ENCODE measurements at places on chromosomes 5 and 9. TPM values are rescaled to one million over a fixed set of nuclear protein-coding genes. Genes with fewer than 3 reads are reported as not detected.

- no peak for DNase-seq
Observed at GRCh38 chr5:80961376-80962281, 1.5 kb downstream of the RASGRF2 start.

GRCh38 chr5:151721812-151722391 is 35.2 kb upstream of the SPARC start:
- DNase-seq, result no peak

DNA sequence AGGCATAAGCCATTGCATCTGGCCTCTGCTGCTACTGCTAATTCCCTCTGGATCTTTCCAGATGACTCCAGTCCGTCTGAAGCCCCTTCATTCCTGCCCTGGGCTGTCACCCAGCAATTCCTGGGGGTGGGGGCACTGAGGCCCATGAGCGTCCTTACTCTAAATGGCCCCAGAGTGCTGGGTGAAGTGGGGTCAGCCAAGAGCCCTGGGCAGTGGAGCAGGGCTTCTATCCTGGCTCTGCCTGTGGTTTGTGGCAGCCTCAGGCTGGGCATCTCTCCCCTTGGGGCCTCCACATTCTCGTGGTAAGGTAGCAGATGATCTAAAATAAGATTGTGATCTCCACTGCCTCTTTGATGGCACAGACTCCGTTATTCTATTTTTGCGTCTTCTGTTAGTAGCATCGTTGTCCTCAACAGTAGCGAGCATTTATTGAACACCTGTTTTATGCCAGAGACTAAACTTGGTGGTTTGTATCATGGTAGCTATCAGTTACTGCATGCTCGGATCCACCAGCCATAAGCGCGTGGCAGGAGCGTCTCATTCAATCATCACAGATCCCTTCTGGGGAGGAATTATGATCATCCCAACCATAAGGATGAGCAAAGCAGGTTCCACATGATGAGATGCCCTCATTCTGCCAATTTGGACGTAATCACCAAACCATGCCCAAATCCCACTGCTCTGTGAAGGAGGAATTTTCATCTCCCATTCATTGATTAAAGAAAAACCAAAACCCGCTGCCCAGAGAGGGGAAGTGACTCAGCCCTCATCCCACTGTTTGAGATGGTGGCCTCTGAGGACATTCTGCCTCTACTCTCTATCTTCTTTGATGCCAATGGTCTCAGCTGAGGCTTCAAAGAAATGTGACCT is 21.9 kb upstream of the DUSP1 start:
- no peak for DNase-seq

- DNase-seq, result no peak
Observed at GRCh38 chr5:29758986-29759421, 1434.5 kb upstream of the CDH6 start.

- DNase-seq, result peak; percentile 94
Observed at GRCh38 chr5:33997331-33997983, 10.4 kb downstream of the AMACR start.

GRCh38 chr5:53552561-53552960 is 7.9 kb upstream of the NDUFS4 start:
- DNase-seq, result peak; percentile 41

DNA sequence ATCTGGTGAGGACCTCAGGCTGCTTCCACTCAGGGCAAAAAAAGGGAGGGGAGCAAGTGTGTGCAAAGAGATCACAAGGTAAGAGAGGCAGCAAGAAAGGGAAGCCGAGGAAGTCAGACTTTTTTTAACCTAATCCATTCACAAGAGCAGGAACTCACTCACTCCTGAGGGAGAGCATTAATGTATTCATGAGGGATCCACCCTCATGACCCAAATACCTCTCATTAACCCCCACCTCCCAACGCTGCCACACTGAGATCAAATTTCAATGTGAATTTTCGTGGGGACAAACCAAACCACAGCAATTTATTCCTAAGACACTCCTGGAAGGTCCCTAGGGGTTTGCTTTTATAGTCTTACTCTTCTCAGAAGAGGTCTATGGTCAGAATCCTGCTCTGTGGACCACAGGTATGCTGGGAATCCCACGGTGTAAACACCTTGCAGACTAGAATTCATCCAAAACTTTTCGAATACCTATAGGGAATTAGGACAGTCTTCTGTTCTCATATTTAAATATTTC is 108.7 kb downstream of the HSD17B3 start:
- DNase-seq, result no peak

DNA sequence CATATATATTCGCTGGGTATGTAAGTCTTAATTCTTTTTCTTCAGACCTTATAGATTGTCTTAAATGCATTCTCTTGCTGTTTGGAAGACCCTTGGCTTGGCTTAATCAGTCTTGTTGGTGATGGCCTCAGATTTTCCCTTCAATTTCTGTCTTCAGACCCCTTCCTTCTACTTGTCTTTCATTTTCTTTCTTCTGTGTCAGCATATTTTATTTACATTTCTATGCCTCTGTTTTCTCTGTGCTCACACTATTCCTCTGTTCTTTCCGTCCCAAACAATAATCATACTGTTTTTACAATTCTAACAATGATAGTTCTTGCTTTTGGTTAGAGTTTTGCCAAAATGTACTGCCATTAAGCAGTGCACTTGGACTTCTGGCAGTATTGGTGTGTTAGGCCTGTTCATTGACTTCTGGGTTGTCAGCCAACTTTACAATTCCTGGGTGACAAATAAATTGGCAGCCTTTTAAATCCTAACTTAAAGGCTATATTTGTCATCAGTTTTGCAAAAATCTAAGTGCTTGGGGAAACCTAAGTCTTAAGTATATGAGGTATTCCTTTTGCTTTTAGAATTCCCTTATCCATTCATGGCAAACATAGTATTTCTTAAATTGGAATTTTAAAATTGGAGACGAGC is 8.0 kb downstream of the SRFBP1 start:
- peak; percentile 56 for DNase-seq

- DNase-seq, result peak; percentile 96
Observed at GRCh38 chr9:92482329-92482728, at the start of gene ASPN. Gene ASPN, minus strand, starts transcription at chr9:92482506.

GRCh38 chr9:108972186-108972585 is 38.0 kb downstream of the ABITRAM start:
- no peak for DNase-seq

- DNase-seq, result no peak
Observed at GRCh38 chr5:106818552-106818951, 852.2 kb downstream of the EFNA5 start.

DNA sequence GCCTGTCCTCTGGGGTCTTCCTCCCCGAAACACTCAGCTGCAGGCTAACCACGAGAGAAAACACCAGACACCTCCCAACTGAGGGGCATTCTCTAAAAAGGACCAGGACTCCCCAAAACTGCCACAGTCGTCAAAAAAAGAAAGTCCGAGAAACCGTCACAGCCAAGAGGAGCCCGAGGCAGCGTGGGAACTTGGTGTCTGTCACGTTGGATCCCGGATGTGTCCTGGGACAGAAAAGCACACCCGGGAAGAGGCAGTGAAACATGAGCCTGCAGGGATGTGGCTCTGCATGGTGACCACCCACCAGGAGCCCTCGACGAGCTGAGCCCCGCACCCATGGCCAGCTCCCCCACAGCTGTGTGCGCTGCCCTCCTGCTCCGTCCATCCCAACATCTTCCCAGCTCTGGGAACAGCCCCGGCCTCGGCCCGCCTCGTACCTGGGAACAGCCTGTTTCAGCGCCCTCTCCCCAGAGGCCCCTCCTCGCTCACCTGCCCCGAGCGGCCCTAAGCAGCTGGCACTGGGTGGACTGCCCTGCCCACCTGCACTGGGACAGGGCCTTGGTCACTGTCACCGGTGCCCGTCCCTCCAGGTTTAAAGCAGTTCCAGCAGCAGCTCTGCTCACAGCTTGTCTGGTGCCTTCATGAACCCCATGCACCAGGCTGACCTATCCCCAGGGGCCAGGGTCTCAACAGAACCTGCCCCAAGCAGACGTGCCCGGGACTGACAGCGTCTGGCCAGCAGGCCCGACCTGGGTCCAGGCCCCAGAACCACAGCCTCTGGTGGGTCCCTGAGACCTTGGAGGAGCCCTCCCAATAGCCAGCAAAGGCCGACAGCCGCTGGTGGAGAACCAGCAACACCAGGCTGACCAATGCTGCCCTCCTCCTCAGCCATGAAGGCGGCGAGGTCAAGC is 10.9 kb downstream of the SLC12A7 start:
- DNase-seq, result no peak

- DNase-seq, result no peak
Observed at GRCh38 chr5:178667101-178667500, 40.3 kb upstream of the CLK4 start.

DNA sequence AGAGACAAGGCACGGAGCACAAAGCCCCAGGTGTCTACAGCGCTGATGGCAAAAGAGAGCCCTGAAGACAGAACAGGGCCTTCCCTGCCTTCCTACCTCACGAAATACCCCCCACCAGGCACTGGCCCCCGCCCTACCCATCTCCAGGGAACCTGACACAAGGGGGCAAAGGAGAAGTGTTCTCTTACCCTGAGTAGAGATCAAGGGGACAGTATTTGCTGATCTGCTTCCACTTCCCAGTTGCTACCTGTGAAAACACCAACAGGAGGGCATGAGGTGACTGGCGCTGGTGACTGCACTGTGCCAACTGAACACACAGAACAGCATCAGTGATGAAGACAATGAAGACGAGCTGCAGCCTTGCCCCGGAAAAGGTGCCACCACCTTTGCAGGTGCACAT is 27.4 kb downstream of the IPPK start:
- no peak for DNase-seq

GRCh38 chr5:181223729-181224389 is 778 bp downstream of the TRIM41 start:
- DNase-seq, result no peak

DNA sequence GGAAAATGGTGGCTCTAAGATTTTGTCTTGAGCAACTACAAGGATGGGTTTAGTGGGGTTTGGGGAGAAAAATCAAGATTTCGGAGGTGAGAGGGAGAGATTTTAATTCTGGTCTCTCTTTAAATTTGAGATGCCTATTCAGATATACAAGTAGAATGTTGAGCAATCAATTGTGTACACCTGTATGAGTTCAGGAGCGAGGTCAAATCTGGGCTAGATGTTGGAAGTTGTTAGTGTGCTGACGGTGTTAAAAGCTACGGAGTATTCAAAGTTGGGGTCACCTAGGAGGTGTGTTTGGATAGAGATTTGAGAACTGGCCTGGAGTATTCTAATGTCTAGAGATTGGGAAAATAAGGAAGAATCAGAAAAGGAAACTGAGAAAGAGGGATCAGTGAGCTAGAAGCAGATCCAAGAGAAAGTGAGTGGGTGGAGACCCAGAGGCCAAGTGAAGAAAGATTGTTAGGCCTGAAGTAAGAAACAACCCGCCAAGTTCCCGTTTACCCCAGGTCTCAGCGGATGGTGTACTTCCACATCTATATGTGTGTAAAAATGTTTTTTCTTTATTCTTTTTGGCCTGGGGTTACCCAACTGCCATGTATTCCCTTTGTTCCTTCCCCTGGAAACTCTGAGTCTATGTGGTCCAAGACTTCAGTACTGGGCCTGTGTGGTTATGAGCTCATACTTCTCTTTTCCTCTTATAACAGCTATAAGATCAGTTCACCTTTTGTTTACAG is 11.9 kb upstream of the ARHGAP26 start:
- no peak for DNase-seq

- no peak for DNase-seq
Observed at GRCh38 chr5:129541648-129542251, 81.7 kb downstream of the ADAMTS19 start.

DNA sequence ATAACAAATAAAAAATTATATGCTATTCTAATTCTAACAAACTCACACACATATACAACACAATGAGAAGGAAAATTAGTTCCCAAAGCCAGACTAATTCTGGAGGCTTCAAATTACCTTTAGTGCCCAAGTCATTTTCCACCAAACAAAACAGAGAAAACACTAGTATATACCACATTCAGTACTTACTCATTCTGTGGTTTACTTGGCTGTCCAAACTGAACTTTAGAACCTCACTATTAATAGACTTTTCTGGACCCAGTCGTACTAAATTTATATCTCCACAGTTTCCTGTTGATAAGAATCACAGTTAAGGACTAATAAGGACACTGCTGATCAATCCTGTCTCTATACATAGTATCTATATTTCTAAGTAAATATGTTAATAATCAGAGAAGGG is 66.4 kb downstream of the SETX start:
- DNase-seq, result peak; percentile 54

- peak; percentile 35 for DNase-seq
Observed at GRCh38 chr9:84300271-84300670, 40.3 kb downstream of the SLC28A3 start.

- no peak for DNase-seq
Observed at GRCh38 chr5:174759091-174759490, 34.7 kb downstream of the MSX2 start.

- no peak for DNase-seq
Observed at GRCh38 chr9:101307524-101308213, 77.1 kb downstream of the BAAT start.

DNA sequence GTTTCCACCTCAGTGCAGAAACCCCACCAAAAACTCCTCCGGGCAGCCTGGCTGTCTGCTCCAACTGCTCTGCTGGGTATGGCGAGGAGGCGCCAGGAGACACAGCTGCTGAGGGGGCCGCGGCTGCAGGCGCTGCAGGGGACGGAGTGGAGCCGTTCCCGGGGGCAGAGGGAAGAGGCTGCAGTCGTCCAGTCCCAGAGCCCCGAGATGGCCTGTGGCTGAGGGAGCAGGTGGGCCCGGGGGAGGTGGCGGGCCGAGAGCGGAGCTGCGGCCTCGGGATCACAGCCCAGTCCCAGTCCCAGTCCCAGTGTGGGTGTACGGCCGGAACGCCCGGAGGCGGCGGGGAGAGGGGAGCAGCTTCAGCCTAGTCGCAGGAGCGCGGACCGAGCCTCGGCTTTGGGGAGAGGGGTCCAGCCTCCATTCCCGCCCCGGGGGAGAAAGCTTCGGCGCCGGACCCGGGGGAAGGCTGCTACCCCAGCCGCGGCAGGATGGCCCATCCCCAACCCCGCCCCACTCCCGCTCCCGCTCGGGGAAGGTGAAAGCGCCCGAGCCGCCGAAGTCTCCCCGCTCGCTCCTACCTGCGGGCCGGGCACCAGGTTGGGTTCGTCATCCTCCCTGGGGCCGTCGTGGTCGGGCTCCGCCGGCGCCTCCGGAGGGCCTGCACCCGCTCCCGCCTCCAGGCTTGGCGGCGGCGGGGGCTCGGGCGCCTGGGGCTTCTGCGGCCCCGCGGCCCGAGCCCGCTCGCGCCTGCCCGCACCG is 513 bp downstream of the FAM193B start:
- DNase-seq, result no peak

GRCh38 chr5:154159343-154159742 is 31.2 kb upstream of the GALNT10 start:
- DNase-seq, result peak; percentile 38

The ZNF883 gene
- total RNA-seq, result 4.3 TPM

The DND1 gene
- not detected for total RNA-seq

The SLC1A3 gene
- 3.7 TPM for total RNA-seq

The C5orf52 gene
- total RNA-seq, result not detected

The CCL28 gene
- 5.1 TPM for total RNA-seq

The ASS1 gene
- 123 TPM for total RNA-seq

The PCDHGA7 gene
- 8.4 TPM for total RNA-seq

The DMGDH gene
- total RNA-seq, result 7.3 TPM

The SV2C gene
- 0.08 TPM for total RNA-seq

The HMCN2 gene
- not detected for total RNA-seq
